ENCODE measurements at places on chromosomes 2 and 18.

DNA sequence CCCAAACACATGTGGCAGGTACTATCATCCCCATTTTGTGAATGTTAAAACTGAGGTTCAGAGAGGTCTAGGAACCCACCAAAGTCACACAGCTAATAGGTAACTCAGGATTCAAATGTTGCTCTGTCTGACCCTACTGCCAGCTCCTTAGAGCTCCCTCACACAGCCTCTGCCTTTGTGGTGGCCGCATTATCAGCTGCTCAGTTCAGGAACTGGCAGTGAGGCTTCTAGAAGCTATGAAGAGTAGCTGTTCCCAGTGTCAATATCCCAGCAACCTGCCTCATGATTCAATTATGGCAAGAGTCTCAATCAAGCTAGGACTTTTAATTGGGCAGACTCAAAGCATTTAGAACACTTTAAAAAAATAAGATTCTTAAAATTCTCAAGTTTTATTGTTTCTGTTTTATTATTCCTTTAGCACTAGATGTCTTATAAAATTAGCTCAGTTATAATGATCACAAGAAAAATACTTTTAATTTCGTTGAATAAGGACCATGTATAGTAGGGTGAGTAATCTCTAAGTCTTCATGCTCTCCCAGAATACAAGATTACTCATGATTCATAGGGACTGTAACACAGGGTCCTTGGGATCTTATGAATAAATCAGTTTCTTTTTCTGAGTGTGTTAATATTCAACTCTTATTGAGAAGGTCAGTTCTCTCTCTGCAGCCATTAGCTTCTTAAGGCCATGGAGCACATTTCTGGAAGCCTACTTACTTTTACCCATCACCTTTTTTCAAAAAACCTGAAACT lies 342.7 kb downstream of the RND3 start:
- no peak for DNase-seq

GRCh38 chr2:222805591-222806304 lies 55.1 kb upstream of the ACSL3 start:
- DNase-seq: no peak

- no peak for DNase-seq
Measured at GRCh38 chr2:235098736-235099494, 147.1 kb downstream of the SH3BP4 start.

DNA sequence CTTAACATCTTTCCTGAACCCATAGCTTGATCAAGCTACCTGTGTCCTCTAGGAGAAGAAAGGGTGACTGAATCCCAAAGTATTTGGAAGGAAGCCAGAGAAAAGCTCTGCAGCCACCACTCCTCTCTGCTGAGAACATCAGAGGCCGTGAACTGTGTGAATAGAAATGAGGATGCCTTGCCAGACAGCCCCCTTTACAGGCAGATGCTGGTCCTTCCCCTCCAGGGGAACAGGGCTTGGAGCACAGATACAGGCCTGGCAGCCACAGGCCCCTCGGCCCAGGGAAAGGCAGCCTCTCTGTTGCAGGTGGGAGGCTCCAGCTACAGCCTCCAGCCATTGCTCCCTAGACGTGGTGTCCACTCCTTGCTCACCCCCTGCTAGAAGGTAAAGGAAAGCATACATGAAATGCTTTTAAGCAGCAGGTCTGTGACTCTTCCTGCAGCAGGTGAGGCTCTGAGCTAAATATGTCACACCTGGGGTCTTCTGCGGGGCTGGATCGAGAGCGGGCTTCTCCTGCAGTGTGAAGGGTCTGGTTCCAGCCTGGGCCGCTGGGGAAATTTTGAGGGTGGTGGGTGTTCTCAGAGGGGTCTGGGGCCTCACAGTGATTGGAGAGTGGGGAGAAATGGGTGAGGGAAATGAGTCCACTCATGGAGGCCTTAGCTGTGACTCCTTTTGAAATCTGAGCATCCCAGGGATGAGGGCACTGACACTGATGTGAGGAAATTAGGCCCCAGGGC lies 234.0 kb downstream of the KLHL29 start:
- DNase-seq: no peak

GRCh38 chr18:24979235-24979634 lies 372.7 kb downstream of the ZNF521 start:
- DNase-seq: no peak

Measured in activated CD8-positive, alpha-beta memory T cell treated with anti-CD3 and anti-CD28 coated beads for 4 hours (primary cell).